ENCODE measurements at places on chromosomes 7 and 10.

DNA sequence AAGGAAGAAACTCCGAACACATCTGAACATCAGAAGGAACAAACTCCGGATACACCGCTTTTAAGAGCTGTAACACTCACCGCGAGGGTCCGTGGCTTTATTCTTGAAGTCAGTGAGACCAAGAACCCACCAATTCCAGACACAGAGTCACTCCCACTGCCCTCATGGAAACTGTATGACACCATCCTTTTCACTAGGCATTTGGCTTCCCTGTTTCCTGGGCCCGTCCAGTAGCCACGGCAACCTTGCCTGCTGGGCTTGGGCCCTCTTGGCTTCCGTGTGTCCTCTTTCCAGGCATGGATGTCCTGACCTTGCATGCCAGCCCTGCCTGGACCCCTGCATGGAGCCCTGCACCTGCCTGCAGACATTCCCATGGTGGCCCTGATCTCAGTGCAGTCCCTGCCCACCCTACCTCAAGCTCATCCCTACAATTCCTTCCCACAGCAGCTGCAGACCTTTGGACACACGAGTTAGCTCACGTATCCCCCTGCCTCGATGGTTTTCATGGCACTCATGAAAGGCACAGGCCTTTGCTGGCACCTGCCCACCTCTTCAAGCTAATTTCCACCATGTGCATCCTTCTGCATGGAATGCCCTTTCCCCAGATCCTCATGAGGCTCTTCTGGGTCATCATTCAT is 6.7 kb downstream of the SH2D4B start:
- no peak for DNase-seq

GRCh38 chr7:80883154-80884025 is 35.5 kb downstream of the SEMA3C start:
- no peak for DNase-seq

- no peak for DNase-seq
These were observed 1.1 kb upstream of the DPY19L1 start for GRCh38 chr7:35038354-35038753.

DNA sequence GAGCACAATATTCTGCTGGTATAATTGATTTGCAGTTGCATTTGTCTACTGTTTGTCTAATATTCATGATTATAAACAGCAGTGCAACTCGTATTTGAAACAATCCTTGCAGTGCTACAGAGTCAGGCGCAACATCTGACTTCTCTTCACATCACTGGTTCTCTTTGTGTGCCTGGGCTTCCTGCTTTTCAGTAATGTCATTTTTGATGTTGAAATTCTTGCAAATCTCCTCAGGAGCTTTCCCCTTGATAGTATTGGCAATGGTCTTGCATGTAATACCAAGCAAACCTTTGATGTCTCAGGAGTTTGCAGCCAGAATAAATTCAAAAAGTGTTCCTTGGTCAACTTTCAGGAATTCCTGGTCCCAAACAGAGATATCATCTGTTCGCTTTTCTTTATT is 20.2 kb downstream of the HPS6 start:
- no peak for DNase-seq

GRCh38 chr10:132469197-132469884 is 68.2 kb upstream of the INPP5A start:
- no peak for DNase-seq

- DNase-seq, result no peak
These were observed 175.2 kb upstream of the GRB10 start for GRCh38 chr7:50957855-50958254.

GRCh38 chr7:129858490-129858889 is 94.3 kb downstream of the UBE2H start:
- no peak for DNase-seq

DNA sequence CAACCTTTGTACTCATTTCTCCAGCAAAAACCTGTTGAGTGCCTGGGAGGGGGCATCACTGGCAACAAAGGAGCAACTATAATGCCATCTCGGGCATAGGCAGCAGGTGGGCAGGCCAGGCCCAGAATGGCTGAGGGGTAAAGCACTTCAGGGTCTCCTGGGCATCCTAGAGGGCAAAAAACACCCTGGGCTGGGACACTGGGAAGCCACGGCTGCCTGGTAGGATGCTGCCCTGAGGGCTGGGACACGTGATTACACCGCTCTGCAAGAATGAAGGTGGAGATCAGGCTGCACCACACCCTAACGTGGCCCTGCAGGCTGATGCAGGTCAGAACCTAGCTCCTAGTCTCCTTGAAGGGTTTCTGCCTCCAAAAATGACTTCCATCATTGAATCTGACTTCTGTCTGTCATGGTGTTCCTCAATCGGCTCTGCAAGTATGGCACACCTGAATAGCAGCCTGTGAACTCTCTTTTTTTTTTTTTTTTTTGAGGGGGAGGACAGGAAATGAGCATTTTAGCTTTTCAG is 4.5 kb upstream of the TRAPPC14 start:
- no peak for DNase-seq

- no peak for DNase-seq
These were observed 48.8 kb downstream of the ITGA8 start for GRCh38 chr10:15670880-15671279.

GRCh38 chr7:108453320-108453719 is 2.9 kb downstream of the NRCAM start:
- DNase-seq, result no peak

- no peak for DNase-seq
These were observed 40.9 kb upstream of the MET start for GRCh38 chr7:116630932-116631671.

DNA sequence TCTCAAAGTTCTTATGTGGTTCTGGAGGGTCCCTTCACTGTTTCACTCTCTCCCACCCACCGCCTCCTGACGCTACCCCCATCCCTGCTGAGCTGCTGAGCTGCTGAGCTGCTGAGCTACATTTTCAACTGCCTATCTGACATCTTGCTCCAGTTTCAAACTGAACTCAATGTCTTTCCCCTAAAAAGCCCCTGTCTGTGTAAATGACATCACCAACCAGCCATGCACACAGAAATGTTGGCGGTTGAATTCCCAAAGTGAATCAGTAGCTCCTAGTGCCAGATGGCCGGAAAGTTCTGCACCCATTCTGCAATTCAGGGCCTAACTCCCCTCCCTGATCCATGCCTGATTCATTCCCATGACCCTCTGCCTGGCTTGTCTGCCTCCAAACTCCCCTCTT is 71.2 kb downstream of the WNT2 start:
- DNase-seq, result no peak

Measured in stimulated activated CD4-positive, alpha-beta T cell treated with anti-CD3 and anti-CD28 coated beads, Interleukin-4, amount 100 ng/mL, for 4 hours (primary cell).